ENCODE measurements at places on chromosomes 12 and 14.

DNA sequence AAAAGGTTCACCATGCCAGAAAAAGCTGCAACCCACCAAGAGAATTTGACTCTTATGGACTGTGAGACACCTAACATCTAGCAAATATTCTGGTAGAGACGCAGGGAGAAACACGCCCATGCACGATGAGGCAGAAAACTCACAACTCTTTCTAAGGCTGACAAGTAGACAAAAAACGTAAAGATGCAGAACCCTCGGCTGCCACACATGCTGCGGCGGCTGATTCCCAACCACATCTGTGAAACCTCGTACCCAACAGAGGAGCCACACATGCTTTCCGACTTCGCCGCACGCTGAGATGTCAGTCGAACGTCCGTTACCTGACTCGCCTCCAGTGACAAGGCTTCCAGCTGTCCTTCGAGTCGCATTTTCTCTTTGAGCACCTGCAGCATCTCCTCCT is 21.8 kb downstream of the GOLGA3 start:
- DNase-seq, result no peak

DNA sequence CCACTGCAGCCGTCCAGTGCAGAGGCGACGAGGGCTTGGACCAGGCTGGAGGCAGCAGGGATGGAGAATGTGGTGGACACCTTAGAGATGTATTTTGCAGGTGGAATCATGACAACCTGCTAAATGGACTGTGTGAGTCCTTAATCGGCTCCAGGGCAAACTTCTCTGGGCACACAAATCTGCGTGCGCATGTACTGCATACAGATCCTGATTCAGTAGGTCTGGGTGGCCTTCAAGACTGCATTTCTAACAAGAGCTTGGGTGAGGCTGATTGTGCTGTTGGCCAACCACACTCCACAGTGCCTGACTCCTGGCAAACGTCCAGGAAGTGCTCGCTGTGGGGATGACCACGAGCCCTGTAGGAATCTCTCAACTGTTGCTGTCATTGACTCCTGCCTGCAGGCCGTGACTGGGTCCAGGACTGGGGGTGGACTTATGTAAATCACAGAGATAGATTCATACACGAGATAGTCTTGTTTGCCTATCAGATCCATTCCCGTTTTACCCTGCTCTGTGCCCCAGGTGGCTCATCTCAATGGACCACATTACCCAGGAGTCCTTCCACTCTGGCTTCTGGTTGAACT is 27.2 kb downstream of the JDP2 start:
- DNase-seq, result no peak

DNA sequence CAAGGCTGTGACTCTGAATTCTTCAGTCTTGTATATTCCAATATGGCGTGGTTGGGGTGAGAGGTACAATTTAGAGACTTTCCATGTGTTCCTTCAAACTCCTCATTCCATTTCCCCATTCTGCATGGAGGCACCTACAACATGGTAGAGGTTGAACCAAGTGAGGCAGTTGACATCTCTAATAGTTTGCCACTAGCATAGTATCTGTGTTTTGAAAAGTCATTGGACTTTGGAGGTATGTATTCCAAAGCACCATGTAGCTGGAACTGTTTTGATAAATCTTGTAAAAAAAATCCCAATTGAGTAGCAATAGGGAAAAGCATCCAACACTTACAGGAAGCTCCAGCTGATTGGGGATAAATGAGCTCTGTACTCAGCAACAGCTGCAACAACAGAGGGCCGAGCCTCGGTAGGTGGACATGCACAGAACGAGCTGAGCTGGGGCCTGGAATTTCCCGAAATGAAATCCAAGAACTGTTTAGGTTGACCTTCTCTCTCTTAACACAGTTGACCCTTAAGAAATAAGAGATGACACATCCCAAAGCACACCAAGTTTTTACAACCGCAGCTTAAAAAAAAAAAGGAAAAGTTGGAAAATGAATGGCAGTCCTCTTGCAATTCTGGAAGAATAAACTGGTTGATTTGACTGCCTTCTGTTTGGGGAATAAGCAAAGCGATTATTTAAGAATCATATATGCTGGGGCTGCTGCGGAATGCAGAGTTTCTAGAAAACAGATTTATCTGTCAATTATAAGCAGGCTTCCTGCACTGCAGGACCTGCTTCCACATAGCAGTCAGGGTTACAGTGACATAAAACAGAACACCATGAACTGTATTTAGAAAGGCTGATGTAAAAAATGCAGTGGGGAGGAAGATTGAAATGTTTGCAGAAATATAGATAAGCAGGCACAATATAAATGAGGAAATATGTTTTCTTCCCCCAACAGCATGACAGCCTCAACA is 194.6 kb upstream of the KRR1 start:
- DNase-seq, result no peak

DNA sequence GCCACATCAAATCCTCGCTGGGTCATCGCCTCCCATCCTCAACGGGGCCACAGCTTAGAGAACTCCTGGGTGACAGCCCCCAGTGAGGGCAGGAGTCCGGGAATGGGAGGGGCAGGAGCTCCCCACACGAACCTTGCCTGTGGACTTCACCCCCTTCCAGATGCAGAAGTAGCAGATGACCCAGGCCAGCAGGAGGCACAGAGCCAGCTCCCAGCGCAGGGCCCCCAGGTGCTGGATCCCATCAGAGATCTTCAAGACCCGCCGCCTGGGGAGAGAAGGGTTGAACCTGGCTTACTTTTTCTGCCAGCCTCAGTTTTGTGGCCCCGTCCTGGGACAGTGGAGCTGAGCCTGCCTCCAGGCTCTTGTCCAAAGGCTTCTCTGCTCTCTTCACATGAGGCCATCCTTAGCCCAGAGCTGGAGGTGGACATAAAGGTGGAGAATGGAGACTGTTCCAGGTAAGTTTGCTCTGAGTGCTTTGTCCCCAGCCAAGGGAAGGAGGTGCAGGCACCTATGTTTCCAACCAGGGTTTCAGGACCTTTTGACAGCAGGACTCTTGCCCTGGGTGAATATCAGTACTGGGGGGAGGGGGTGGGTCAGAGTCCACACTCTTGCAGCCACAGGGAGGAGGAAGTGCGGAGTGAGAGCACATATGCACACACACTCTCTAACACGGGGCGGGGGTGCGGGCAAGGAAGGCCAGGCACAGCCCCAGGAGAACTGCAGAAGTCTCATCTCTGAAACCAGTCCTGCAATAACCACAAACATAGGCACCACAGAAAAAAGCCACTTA is 23.3 kb upstream of the SLC6A12 start:
- no peak for DNase-seq

DNA sequence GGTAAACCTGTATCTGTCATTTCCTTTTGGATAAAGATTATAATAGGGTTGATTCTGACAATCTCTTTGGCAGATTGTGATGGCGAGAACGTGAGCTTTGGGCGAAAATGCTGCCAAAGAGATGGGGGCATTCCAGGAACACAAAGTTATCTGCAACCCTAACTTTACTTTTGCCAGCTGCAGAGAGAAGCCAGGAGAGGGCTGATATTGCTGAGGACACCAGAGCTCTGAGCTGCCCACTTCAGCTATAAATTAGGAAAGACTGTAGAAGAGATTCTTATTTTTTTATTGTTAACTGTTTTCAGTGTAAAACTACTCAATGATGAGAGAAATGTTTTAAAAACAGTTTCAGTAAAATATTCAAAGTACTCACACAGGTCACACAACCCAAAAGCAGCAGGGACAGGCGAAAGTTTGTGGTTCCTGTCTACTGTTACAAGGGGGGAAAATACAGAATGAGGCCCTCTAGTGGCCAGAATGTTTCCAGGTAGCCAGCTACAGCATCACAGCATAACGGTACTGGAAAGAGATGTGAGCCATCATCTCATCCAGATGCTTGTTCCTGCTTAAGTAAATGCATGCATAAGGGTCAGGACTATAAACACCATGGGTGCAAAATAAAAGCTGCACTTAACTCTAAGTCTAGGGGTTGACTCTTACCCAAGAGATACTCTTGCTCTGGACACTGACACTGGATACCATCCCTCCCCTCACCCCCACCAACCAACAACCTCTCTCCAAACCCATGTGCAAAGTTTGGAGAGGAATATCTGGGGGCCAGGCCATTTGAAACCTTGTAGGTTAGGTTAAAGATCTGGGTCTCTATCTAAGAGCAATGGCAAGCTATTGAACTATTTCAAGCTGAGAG is 498.4 kb downstream of the RMST start:
- DNase-seq, result no peak

All from activated CD4-positive, alpha-beta T cell treated with anti-CD3 and anti-CD28 coated beads for 24 hours (primary cell).